Fibroblast of the aortic adventitia (primary cell): ENCODE measurements at places on chromosomes 16 and 17. TPM values are rescaled to one million over a fixed set of nuclear protein-coding genes. Genes with fewer than 3 reads are reported as not detected.

TNS4 gene
- not detected in 2 replicates for total RNA-seq

NSRP1 gene
- total RNA-seq, result 13.4 and 22.1 TPM in 2 replicates

FSCN2 gene
- 1.3 and 1.8 TPM in 2 replicates for total RNA-seq

KIF2B gene
- not detected in 2 replicates for total RNA-seq

MYO1D gene
- total RNA-seq, result 45.1 and 94.0 TPM in 2 replicates

CSH2 gene
- not detected in 2 replicates for total RNA-seq

UNC45B gene
- not detected in 2 replicates for total RNA-seq

TMC8 gene
- total RNA-seq, result not detected in 2 replicates

BAHCC1 gene
- 11.7 and 14.3 TPM in 2 replicates for total RNA-seq

SLC13A2 gene
- not detected in 2 replicates for total RNA-seq

SDR42E2 gene
- total RNA-seq, result not detected in 2 replicates
